ENCODE measurements at places on chromosomes 5 and 9.

DNA sequence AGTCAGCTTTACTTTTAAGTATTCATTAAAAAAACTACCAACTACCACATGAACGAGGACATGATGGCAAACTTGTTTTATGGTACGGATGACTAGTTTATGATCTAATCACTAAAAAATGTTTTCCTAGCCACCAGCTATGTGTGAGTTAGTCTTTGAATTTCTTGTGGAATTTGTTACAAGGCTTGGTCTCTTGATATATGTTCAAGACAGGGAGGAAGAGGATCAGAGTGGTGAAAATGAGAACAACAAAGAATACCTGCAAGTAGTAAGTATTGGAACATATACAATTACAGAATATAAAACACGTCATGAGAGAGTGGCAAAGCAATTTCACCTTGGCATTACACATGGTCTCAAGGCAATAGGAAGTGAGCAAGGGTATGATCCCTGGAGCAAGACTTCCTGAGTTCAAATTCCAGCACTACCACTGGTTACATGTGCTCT is 548.6 kb upstream of the TLE4 start:
- no peak for DNase-seq

GRCh38 chr9:137195525-137196220 is 4.9 kb downstream of the TPRN start:
- DNase-seq, result no peak

DNA sequence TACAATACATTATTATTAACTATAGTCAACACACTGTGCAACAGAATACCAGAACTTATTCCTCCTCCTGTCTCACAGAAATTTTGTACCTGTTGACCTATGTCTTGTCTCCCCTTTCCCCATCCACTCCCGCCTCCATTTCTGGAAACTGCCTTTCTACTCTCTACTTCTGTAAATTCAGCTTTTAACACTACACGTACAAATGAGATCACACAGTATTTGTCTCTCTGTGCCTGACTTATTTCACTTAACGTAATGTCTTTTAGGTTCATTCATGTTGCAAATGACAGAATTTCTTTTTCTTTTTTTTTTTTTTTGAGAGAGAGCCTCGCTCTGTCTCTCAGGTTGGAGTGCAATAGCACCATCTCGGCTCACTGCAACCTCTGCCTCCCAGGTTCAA is 19.5 kb downstream of the MEF2C start:
- DNase-seq, result no peak

DNA sequence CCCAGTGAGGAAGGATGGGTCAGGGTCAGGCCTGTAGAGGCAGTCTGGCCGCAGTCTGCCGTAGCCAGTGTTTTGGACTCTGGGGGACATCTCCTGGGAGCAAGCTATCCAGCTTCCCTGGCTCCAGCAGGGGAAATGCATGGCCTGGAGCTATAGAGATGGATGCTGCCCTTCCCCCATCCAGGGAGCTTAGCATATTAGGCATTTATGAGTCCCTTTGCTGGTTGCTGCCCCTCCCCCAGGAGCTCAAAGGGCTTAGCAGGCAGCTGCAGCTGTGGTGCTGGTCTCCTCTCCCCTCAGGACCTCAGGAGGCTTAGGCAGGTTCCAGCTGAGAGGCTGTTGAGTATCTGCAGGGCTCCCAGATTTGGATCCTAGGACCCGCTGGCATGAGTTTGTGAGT is 1158.7 kb downstream of the DTWD2 start:
- no peak for DNase-seq

- no peak for DNase-seq
These were observed 3.8 kb upstream of the STPG3 start for GRCh38 chr9:137247135-137247915.

GRCh38 chr5:96017951-96018350 is 56.3 kb upstream of the ELL2 start:
- DNase-seq, result no peak

- no peak for DNase-seq
These were observed 1.6 kb downstream of the MED27 start for GRCh38 chr9:132077881-132078698.

DNA sequence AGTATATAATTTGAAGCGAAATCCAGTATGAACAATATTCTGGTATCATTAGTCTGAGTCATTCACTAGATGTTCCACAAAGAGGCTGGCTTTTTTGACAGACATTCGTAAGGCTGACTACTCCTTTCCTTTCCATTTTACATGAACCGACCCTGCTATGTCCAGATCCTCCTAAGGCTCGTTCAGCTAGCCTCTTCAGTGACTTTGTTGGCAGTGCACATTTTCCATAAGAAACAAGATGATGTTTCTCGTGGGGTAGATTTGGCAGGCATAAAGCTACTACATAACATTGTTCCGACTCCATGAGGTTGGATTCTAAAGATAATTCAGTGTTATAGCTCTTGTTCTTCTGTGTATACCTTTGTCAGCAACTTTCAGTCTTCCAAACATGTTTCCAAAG is 49.0 kb downstream of the ZNF462 start:
- no peak for DNase-seq

DNA sequence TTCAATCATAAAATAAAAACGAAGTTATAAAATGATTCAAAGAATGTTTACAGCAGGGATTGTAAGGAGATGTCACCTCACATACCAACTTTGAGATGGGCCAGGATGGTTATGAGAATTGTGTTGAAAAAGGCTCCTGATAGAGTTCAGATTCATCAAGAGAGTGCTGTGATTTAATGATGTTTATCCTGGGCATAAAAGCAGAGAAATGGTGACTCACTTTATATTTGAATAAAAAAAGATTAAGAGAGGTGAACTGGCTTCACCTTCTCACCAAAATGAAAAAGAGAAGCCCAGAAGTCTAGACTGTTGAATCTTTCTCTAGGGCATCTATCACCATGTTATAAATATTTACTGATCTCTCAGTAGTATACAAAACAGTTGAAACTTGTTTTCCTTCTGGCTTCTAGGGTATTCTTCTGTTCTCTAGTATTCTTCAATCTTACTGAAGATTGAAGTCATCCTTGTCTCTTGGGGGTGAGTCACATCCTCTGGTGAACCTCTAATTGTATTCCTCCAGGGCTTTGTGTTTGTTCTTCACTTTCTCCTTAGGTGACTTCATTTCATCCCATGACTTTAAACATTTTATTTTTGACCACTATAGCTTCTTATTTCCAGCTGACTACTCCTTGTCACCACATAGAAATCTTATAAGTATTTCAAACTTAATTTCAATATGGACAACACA is 1237.3 kb upstream of the C9orf72 start:
- DNase-seq, result no peak

- DNase-seq, result peak; percentile 46
These were observed 64.5 kb downstream of the PRKACG start for GRCh38 chr9:68949271-68950000.

DNA sequence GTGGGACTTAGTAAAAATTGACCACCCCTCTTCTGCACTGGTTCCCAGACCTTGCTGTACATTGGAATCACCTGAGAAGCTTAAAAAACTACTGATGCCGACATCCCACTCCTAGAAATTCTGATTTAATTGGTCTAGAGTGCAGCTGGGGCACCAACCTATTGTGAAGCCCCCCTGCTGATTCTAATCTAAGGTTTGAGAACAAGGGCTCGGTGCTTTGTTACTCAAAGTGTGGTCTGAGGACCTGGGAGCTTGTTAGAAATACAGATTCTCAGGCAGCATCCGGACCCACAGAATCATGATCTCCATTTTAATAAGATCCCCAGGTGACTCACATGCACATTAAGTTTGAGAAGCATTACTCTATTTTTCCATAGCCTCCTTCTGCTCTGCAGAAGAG is 57.8 kb upstream of the LPAR1 start:
- DNase-seq, result no peak

DNA sequence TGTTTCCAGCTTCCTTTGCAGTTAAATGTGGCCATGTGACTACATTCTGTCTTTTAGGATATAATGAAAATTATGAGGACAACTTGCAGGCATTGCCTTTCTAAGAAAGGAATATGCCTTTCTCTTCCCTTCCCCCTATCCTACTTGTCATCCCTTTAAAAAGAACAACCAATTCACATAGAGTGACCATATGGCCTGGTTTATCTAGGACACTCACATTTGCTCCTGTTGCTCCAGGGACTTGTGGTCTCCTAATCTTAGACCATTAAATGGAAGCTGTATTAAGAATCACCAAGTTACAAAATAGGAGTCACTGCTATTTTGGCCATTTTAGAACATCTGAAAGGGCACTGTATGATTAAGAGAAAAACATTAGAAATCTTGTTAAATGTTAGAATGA is 520.3 kb downstream of the DTWD2 start:
- no peak for DNase-seq

- DNase-seq, result no peak
These were observed 334.0 kb downstream of the ASTN2 start for GRCh38 chr9:117080765-117081390.

- DNase-seq, result no peak
These were observed 53.7 kb downstream of the CEP120 start for GRCh38 chr5:123369371-123369968.

DNA sequence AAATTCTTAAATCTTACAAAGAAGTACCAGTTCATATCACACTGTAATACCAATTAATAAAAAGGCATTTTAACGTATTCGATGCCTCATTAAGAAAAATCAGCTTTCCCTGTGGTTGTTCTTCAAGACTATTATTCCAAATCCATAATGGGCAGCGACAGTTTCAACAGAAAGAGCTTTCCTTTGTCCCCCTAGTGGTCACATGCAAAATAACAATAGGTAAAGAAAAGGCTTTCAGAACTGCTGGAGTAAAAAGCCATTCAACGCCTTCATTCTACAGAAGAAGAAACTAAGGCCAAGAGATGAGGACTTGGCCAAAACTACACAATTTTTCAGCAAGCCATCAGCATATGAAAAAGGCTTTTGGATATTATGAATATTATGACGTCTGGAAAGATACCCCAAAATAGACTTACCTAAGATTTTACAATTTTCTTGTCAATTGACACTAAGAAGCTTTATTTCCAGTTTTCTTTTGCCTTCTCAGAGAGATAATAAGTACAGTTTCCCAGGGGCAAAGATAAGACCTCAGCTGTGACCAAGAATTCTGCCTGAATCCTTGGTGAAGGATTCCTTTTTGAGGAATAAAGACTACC is 6.7 kb upstream of the CDH6 start:
- DNase-seq, result peak; percentile 5

DNA sequence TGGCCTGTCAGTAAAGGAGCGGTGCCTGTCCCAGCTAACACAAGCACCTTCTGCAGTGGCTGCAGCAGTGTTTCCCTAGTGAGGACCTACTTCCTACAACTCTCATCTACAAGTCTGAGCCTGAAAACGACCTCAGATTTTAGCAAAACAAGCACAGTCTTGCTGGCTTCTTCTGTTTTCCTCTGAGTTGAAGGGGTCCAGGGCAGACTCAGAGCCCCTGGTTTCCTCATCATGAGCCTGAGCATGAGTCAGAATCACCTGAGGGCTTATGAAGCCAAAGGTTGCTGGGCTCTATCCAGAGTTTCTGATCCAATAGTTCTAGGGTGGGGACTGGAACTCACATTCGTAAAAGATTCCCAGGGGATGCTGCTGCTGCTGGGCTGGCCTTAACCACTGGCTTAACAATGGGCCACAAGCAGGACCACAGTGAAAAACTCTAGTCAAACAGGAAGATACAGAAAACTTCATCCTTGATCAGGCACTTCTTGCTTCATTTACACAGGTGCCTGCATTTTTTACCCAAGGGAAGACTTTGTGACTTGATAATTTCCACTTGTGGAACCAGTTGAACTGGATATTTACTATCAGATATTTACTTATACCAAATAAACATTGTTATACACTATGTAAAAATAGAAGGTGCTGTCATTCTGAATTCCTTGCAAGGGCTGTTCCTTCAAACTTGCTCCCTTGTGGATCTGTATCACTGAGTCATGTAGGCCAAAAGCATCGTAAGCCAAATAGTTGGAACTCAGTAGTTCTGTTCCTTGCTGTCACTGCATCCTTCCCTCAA is 4.3 kb upstream of the ACER2 start:
- no peak for DNase-seq

DNA sequence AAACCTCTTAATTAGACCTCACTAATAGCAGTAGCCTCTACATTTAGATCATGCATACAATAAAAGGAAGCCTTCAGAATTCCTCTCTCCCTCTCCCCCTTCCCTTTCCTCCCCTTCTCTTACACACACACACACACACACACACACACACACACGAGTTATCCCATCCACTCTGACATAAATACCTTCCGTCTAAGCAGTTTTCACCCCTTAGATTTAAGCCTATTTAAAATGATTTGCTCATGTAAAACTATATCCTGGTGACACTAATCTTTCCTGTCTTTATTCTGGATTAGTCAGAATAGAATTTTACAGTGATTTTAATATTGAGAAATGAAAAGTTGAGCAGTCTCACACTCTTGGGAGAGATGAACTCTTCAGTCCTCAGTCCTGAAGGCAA is 35.0 kb downstream of the PRELID2 start:
- DNase-seq, result no peak

- DNase-seq, result no peak
These were observed 60.7 kb upstream of the TSLP start for GRCh38 chr5:111010783-111011182.

DNA sequence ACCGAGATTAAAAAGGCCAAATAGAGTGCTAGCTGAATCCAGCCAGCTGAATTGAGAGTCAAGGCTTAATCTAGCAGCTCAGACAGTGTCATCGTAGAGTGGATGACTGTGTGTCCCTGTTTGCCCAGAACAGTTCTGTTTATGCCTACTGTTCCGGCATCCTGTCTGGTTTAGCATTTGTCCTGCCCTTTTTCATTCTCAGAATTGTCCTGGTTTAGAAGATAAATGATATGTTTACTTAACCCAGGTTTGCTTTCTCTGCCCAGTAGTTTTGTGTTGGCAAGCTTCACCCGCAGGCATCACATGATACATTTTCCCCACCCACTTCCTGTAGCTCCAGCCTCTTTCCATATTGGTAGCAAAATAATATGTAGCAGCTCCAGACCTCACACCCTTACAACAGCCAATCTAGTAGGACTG is 41.3 kb upstream of the ZSWIM6 start:
- DNase-seq, result no peak

- DNase-seq, result no peak
These were observed 10.5 kb downstream of the HSPA4 start for GRCh38 chr5:133062276-133062675.

- no peak for DNase-seq
These were observed 58.3 kb downstream of the MVB12B start for GRCh38 chr9:126384926-126385325.

DNA sequence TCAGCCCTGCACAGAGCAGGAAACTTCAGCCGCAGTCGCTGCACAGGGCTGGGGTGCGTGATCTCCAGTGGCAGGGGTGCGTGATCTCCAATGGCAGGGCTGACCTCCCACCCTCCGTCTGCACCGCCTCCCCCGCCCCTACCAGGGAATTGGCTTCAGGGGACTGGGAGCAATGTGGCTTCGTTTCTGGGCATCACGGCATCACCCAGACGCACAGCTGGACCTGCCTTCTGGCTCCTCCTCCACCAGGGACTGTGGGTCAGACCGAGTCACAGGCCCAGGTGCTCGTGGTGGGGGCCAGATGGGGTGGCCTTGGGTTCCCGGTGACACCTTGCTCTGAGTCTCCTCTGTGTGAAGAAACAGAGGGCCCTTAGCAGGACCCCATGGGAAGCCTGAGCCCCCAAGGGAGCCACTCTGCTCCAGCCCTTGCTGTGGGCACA is 51.1 kb downstream of the AHRR start:
- no peak for DNase-seq
